ENCODE measurements at places on chromosomes 11 and 22.

GRCh38 chr22:34414467-34415440, 494.5 kb upstream of the LARGE1 start:
- DNase-seq: peak; percentile 51

DNA sequence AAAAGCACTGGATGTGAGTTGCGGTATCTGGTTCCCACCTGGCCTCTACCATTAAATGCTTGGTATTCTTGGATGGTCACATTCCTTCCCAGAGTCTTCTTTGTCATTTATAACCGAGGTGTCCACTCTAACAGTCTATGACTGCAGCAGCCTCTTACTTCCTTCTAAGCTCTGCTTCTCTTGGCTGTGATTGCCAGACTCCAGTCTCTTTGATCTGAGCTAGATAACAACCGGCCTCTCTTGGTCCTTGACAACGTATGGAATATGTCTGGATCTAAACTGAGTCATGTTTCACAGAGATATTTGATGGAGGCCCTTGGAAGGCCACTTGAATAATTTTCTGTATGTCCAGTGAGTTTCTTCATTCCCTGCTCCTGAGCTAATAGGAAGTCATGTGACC, 141.6 kb upstream of the TENM4 start:
- no peak for DNase-seq

- no peak for DNase-seq
Observed at GRCh38 chr22:18056807-18057474, 20.8 kb upstream of the PEX26 start.

GRCh38 chr11:8683115-8683807, 669 bp downstream of the RPL27A start:
- DNase-seq: no peak

- DNase-seq: no peak
Observed at GRCh38 chr22:31695423-31695822, 33.4 kb upstream of the PISD start.

- DNase-seq: no peak
Observed at GRCh38 chr11:64252003-64252872, 908 bp downstream of the PLCB3 start.

- no peak for DNase-seq
Observed at GRCh38 chr22:42873356-42873755, 16.3 kb upstream of the ARFGAP3 start.
